ENCODE measurements at places on chromosomes 2 and 18. TPM values are rescaled to one million over a fixed set of nuclear protein-coding genes. Genes with fewer than 3 reads are reported as not detected.
A peak's percentile ranks its signal among the peaks of the same experiment; 100 is the strongest.

Gene REEP1
- total RNA-seq, result 0.58 TPM

Gene WNT10A
- total RNA-seq, result not detected

Gene MYO1B
- 29.5 TPM for total RNA-seq

Gene L3MBTL4
- 26.8 TPM for total RNA-seq

Gene SPP2
- total RNA-seq, result not detected

Gene PARD6G
- 16.7 TPM for total RNA-seq

Gene STK11IP
- total RNA-seq, result 57.1 TPM

Gene INO80D
- total RNA-seq, result 17.9 TPM

Gene POTEE
- total RNA-seq, result 0.13 TPM

- H3K36me3 ChIP-seq, result no peaks in the 10 kb centered on the region
- no peaks in the 10 kb centered on the region for H3K27me3 ChIP-seq
- peaks cover 8% of the 10 kb centered on the region for H3K4me1 ChIP-seq
- no peak overlapping the region for H3K4me3 ChIP-seq
Observed at GRCh38 chr2:223093436-223094241, 41.6 kb downstream of the KCNE4 start.

DNA sequence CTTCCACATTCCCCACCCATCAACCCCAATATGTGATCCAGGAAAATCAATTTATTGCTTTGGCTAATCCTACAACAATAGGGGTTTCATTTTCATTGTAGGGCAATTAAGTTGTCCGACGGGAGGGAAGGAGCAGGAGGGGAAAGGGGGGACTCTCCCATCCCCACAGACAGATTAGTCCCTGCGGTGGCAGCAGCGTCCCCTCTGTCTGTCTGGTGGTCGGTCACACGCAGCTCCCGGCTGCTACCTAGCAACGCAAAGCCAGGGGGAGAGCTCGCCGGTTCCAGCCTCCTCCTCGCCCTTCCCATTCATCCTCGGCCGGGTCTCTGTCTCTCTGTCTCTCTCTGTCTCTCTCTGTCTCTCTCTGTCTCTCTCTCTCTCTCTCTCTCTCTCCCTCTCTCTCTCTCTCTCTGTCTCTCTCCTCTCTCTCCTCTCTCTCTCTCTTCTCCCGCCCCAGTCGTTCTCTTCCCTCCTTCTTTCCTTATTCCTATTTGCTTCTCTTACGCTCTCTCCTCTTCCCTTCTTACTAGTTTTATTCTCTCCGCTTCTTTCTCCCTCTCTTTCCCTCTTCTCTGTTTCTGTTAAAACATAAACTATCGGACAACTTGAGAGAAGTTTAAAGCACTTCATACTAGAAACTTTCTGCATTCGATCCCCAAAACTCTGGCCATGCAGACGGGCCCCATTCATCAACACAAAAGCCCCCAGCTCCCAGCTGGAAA is 1.2 kb downstream of the LRP2 start:
- H3K36me3 ChIP-seq, result no peaks in the 10 kb centered on the region
- DNase-seq, result no peak
- H3K4me1 ChIP-seq, result peaks cover 23% of the 10 kb centered on the region
- no peak overlapping the region for H3K27ac ChIP-seq
- no peaks in the 10 kb centered on the region for H3K27me3 ChIP-seq

DNA sequence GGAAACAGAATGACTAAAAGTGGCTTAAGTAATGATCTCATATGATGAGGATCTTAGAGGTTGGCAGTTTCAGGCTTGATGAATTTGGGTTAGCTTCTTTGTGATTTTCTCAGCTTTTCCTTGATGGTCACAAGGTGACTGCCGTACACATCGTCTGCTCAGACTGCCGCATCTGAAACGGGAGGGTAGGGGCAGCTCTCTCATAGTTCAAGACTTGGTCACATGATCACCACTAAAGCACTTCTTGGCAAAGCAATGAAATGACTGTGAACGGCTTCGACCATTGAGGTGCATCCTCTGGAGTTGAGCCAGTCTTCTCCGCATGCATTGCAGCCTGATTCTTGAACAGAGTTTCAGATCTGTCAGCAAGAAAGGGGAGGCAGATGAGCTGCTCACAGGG is 43.8 kb downstream of the LPIN1 start:
- H3K4me1 ChIP-seq, result no peaks in the 10 kb centered on the region
- no peak overlapping the region for H3K27ac ChIP-seq
- no peaks in the 10 kb centered on the region for H3K27me3 ChIP-seq
- no peak for DNase-seq
- no peaks in the 10 kb centered on the region for H3K36me3 ChIP-seq

DNA sequence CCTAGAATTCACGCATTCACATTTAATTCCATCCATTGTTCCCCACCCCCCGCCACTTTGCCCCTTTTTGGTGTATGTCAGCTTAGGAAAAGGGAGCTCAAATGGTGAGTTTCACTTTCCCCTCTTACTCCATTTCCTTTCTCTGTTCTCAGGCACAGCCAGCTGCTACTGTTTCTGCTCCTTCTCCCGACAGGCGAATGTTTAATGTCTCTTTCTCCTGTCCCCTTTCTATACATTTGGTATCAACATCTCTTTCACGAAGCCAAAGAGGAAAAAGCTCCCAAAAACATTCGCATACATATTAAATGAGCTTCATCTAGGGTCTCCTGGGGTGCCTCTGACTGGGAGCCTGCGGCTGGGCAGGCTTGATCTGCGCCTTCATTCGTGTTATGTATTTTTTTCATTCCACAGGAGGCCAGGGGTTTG is 124.2 kb upstream of the SATB2 start:
- DNase-seq, result no peak
- H3K36me3 ChIP-seq, result no peaks in the 10 kb centered on the region
- H3K27me3 ChIP-seq, result no peaks in the 10 kb centered on the region
- H3K4me3 ChIP-seq, result peak overlapping the region; percentile 18

DNA sequence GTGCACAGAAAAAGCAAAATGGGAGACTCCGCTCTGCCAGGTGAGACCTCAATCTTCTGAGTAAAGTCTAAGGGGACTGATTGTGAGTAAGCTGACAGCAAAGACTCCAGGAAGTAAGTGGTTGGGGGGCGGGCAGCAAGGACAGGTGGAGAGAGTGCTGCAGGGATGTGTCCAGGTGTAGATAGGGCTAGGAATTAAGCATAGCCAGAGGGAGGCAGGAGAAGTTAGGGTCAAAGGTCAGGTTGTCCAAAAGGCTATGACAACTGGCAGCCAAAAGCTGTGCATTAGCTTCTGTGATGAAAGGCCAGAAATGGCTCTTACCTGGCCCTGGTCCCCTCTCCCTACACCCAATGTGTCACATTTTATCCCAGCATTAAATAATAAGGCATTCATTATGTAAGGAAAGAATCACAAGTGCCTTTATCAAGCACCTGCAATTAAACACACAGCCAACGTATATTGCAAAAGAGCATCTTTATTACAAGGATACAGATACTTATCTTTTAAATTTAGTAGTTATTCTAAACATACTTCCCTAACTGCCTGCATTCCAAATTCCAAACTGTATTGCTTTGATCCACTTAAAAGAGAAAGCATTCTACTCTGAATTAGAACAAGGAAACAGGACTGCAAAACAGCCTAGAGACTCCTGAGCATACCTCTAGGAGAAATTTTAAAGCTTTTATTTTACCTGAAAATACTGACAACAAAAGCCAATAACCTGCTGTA is 247.9 kb downstream of the IRS1 start:
- H3K36me3 ChIP-seq, result no peaks in the 10 kb centered on the region
- no peak overlapping the region for H3K4me3 ChIP-seq
- no peak for DNase-seq
- no peak overlapping the region for H3K27ac ChIP-seq
- no peaks in the 10 kb centered on the region for H3K27me3 ChIP-seq

- H3K4me1 ChIP-seq, result no peaks in the 10 kb centered on the region
- H3K36me3 ChIP-seq, result no peaks in the 10 kb centered on the region
- H3K27me3 ChIP-seq, result no peaks in the 10 kb centered on the region
- H3K4me3 ChIP-seq, result no peak overlapping the region
Observed at GRCh38 chr18:35457140-35457704, 40.5 kb downstream of the INO80C start.

DNA sequence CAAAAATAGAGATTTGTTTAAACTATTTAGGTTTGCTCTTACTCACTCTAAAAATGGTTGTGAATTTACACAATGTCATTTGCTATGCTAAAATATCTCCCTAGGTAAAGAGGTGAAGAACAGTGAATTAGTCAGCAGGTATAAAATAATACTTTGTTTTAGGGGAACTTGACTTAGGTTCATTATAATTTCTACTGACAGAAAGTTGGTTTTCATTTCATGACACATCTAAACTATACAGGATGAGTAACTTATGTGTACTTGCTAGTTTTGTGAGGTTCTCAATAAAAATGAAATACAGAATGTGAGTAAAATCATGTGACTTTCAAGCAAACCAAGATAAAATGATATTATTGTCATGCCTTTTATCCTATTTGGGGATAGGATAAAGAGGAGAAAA is 66.0 kb downstream of the DIS3L2 start:
- no peaks in the 10 kb centered on the region for H3K27me3 ChIP-seq
- DNase-seq, result no peak
- peaks cover 10% of the 10 kb centered on the region for H3K4me1 ChIP-seq

DNA sequence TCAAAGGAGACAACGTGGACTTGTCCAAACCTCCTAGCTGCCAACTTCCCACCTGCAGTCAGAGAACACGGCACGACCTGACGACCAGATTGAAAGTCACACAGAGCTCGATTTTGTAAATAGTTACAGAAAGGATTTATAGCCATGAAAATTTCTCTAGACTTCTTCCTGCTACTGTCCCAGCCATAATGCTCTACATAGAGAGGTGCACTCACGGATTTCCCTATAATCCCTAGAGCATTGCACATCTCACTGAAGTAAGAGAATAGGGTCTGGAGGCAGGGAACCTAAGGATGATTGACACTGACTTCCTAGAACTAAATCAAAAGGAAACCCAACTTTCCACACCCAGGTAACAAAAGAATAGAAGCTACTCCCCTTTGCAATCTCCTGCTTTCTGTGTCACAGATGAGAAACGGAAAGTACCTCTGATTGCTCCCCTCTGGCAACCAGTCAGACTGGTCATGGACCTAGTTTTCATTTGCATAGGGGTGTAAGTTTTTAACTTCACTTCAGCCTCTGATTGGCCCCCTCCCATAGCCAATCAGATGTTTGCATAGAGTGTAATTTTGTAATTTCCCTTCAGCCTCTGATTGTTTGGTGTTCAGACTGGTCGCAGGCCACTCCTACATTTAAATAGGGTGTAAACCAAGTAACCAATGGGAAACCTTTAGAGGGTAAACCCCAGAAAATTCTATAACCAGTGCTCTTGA is 58.6 kb upstream of the FBXO11 start:
- no peaks in the 10 kb centered on the region for H3K36me3 ChIP-seq
- H3K4me3 ChIP-seq, result no peak overlapping the region
- H3K4me1 ChIP-seq, result no peaks in the 10 kb centered on the region
- no peaks in the 10 kb centered on the region for H3K27me3 ChIP-seq
- no peak for DNase-seq

DNA sequence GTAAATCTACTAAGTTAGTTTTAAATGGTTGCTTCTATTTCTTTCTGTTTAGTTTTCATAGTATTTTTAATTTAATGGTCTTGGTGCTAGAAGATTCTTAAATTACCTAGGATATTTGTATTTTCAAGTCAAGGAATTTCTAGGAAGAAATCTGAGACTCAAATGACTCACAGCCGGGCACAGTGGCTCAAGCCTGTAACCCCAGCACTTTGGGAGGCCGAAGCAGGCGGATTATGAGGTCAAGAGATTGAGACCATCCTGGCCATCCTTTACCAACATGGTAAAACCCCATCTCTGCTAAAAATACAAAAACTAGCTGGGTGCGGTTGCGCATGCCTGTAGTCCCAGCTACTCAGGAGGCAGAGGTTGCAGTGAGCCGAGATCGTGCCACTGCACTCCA is 95.5 kb downstream of the C2orf74 start:
- DNase-seq, result no peak
- no peak overlapping the region for H3K27ac ChIP-seq
- H3K4me1 ChIP-seq, result no peaks in the 10 kb centered on the region
- H3K4me3 ChIP-seq, result no peak overlapping the region

GRCh38 chr18:67636597-67637385 is 120.3 kb upstream of the DSEL start:
- no peaks in the 10 kb centered on the region for H3K4me1 ChIP-seq
- no peak overlapping the region for H3K27ac ChIP-seq

- H3K27ac ChIP-seq, result peak overlapping the region; percentile 99
- no peaks in the 10 kb centered on the region for H3K36me3 ChIP-seq
- peak overlapping the region; percentile 42 for H3K4me3 ChIP-seq
- H3K4me1 ChIP-seq, result peaks cover 28% of the 10 kb centered on the region
Observed at GRCh38 chr18:58863539-58864145, 1.0 kb upstream of the ZNF532 start.

- H3K4me3 ChIP-seq, result no peak overlapping the region
- no peaks in the 10 kb centered on the region for H3K36me3 ChIP-seq
- DNase-seq, result no peak
- H3K4me1 ChIP-seq, result no peaks in the 10 kb centered on the region
- H3K27ac ChIP-seq, result no peak overlapping the region
Observed at GRCh38 chr2:8412082-8412481, 269.8 kb upstream of the ID2 start.

DNA sequence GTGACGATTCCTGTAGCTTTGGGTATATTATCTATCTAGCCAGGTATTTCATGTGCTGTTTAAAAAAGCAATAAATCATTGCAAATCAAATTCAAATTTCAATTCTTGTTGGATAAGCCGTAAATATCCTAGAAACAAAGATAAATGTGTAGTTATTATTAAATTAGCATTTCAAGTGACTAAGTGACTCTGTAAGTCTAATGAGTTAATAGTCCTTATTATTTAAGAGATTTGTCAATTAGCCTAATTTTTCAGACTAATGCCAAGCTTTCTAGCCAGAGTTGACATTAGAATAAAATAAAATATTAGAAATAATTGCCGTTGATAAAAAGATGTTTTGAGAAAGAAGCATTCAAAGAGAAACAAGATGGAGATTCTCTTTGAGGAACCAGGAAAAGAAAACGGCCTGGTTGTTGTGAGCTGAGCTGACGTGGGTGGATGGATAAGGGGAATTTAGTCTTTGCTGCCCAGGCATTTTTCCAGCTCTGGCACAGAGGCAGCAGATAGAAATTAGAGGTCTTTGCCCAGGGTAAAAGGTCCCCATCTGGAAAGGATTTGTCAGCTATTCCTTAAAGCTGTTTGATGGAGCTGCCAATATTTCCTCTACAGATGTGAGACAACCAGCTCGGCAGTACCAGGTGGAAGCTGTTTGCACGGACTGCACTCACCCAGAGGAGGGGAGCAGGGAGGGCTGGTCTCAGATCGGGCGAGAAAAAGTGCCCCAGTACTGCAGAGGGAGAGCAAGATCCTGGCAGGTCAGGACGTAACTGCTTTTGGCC is 117.3 kb upstream of the SEC11C start:
- H3K36me3 ChIP-seq, result no peaks in the 10 kb centered on the region
- H3K27me3 ChIP-seq, result no peaks in the 10 kb centered on the region
- no peak overlapping the region for H3K27ac ChIP-seq
